Retina (tissue), 1 donor: ENCODE measurements at places on chromosomes 5 and 9.

DNA sequence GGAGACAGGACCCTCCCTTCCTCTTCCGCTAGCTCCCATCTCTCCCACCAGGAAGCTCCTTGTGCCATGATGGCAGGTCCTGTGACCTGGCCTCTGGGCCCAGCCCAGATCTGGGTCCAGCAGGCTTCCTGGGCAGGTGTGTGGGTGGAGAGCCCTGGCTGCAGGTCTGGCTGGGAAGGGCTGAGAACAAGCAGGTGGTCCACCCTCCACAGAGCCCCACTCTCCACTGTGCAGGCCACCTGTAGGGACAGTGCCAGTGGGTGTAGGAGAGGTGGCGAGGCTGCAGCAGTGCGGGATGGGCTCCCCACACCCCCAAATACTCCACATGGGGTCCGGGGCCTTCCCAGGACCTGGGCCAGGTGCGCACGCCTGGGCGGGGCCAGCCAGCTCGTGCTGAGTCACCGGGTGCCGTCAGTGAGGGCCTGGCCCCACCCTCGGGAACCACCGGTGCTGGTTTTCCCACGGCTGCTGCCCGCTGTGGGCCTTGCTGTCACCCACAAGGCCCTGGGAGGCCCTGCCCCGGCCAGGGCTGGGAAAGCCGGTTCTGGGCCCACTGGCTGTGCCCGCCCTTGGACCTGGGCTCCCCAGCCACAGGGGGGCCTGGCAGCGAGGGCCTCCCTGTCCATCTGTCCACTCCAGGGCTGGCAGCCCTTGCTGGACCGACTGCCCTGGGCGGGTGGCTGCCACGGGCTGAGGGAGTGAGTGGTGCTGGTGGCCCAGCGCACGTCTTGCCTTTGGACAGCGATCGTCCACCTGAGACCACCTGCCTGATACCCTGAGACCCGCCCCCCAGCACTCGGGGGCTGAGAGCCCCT lies 9.3 kb upstream of the NRARP start:
- DNase-seq = peak; percentile 14

GRCh38 chr9:7828334-7828733 lies 28.8 kb upstream of the DMAC1 start:
- DNase-seq = no peak

GRCh38 chr5:60577116-60577515 lies 122.8 kb downstream of the DEPDC1B start:
- DNase-seq = no peak

DNA sequence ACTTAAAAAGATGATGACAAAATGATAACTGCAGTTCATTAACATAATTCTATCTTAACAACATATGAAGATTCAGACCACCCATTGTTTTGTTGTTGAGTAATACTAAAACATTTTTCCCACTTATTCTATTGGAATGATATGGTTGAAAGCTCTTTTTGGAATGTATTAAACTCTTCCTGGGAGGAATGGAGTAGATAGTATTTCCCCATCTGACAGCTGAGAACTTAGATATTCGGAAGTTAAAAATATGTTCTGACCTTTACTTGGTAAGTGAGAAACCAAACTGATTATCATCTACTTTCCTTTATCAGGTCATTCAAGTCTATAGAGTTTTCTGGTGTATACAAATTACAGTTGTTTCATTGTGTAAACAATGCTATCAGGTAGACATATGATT lies 452.9 kb downstream of the CSNK1G3 start:
- no peak for DNase-seq

DNA sequence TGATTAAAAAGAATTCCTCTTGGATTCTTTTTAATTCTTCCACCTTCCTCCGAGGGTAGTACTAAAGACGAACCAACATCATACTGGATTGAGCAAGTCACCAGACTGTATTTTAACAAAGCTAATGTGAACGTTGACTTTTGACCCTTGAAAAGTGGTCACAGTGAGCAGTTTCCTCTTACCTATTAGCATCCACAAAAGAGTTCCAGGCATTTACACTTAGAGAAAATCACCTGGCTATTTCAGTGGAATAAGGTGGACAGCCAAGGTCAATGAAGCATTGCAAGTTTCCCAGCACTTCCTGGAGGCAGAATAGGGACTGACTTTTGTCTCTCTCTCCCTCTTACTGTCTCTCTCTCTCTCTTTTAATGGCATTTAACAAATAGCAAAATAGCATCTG lies 145.1 kb upstream of the DAB2 start:
- no peak for DNase-seq

GRCh38 chr9:4796988-4797853 lies 4.5 kb downstream of the RCL1 start:
- peak; percentile 38 for DNase-seq
